ENCODE measurements at places on chromosomes 3 and 15.

GRCh38 chr3:15500107-15500724 is 21.3 kb downstream of the COLQ start:
- peak; percentile 29 for DNase-seq

- no peak for DNase-seq
Measured at GRCh38 chr15:64288577-64288976, 67.4 kb downstream of the CSNK1G1 start.

- DNase-seq, result peak; percentile 43
Measured at GRCh38 chr3:107431246-107432012, 54.2 kb downstream of the CCDC54 start.

GRCh38 chr3:81382470-81382869 is 379.0 kb downstream of the GBE1 start:
- DNase-seq, result no peak

Data from T-helper 2 cell treated with Interferon-gamma antibody and Interleukin-4, amounts not matched to agents 5 μg/mL and 100 μg/mL, for 36 hours (primary cell).